Hematopoietic multipotent progenitor cell treated with erythropoietin and hydrocortisone succinate and interleukin-3 and kit ligand, for 17 days (in vitro differentiated cells): ENCODE measurements at places on chromosomes 3 and 15.
A peak's percentile ranks its signal among the peaks of the same experiment; 100 is the strongest.

DNA sequence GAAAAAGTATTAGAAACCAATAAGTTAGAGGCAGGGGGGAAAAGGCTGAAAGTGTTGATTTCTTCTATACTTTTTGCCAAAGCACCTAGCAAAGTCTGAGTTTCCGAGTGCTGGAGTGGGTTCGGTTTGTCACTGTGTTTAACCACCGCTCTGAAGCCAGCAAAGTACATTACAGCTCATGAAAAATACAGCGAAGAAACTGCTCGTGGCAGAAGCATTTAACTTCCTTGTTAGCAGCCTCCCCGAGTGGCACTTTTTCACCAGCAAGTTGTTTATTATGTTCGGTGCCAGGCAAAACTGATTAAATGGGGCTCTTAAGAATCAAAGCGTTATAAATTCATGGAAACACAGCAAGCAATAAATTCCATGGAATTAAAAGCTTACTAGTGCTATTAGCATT lies 313.6 kb downstream of the FOXP1 start:
- DNase-seq = no peak

DNA sequence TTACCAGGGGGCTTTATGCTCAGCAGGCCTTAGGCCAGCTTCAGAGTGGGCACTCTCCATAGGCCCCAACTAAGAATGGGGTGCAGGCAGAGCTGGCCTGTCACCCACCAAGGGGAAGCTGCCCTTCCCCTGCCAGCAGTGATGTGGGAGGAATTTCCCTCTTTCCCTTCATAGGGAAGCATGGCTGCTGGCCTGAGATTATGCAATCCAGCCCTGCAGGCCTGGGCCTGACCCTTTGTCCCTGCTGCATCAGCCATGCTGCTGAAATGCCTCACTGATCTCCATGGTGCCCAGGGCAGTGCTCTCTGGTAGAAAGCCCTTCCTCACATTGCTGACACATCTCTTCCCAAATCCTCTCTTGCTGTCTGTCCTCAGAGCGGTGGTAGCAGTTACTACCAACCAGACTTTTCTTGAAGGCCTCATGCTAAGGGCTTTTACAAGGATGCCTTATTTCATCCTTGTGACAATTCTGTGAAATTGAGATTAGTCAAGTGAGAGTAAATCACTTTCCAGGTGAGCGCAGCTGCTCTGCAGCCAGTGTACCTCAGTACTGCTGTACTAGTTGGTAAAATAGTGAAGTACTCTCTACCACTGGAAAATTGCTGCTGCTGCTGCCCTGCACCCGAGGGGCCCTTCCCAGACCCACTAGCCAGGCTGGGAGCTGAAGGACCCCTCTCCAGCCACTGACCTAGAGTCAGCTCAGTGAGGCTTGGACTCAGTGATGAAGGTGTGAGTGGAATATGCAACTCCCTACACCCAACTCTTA lies 33.8 kb downstream of the MRAS start:
- no peak for DNase-seq

- no peak for DNase-seq
These were observed 359.6 kb upstream of the TPRG1 start for GRCh38 chr3:188812198-188812597.

DNA sequence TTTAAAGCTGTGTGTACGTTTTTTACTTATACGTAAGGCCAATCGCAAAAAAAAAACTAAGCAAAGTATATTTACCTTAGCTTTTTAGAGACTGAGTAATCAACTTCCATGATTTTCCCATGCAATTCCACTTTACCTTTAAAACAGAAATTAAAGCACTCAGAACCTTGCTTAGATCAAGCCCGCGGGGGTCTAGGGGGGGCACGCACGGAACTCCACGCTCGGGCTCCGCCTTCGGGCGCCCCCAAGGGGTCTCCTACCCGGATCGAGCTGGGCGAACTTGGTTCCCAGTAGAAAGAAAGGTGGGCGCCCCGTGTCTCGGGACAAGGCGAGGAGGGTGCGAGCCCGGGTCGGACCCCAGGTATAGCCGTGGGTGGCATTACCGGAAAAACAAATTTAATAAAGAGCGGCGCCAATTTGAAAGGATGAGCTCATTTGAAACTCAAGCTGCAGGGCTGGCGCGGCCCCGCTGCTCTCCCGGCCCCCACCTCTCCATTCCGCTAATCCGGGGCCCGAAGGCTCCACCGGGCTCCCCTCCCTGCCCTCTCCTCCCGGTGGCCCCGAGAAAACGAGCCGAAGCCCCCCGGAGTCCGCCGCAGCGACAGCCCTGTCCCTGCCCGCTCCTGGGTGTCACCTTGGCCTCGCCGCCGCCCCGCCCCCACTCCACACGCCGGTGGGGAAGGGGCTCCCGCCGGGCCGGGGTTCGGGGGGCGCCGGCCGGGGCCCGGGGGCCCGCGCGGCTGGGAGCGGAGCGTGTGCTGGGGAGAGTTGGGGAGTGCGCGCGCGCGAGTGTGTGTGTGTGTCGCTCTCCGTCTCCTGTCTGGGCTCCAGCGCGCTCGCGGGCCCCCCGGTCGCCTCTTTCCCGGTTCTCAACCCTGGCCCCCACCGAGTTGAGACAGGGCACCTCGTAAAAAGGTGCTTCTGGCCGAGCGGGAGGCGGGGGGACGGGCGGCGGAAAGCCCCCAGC lies 1.5 kb downstream of the IGF2BP2 start:
- DNase-seq = peak; percentile 50

DNA sequence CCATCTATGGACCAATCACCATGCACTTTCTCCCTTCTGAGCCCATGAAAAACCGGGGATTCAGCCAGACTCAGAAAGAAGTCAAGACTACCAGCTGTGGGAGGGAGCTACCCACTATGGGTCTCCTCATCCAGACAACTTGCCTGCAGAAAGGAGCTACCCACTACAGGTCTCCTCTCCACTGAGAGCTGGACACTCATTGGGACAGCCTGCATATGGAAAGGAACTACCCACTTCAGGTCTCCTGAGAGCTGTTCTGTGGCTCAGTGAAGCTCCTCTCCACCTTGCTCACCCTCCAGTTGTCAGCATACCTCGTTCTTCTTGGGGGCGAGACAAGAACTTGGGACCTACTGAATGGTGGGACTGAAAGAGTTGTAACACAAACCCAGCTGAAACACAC lies 22.3 kb upstream of the ZBED2 start:
- no peak for DNase-seq

DNA sequence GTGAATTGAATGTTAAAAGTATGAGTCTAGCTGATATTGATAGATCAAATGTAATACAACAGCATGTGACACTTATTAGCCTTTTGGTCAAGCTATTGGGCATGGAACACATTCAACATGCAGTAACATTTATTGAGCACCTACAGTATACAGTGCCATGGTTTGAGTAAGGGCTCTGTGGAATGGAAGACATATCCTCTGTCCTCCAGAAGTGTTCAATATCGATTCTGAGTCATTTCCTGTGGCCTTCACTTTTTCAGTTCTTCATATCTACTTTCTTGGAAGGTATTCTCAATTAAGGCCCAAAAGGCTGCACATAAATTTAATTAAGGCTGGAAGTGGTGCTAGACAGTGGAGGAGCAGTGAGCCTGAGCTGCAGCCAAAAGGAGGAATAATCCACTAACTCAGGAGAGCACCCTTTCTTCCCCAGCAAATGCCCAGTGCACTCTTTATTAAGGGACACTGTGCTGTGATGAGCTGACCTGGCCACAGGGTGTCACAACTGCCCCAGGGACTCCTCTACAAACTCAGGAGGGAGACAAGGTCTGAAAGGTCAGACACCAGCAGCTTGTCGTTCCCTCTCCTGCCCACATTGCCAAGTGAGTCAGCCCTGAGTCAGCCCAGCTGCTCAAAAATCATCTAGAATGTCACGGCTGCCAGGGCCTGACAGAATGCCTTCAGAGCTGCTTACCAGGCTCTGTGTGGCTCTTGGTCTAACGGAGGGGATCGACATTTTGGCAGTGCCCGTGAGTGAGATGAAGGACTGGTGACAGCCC lies 544.8 kb downstream of the AGBL1 start:
- DNase-seq = no peak

DNA sequence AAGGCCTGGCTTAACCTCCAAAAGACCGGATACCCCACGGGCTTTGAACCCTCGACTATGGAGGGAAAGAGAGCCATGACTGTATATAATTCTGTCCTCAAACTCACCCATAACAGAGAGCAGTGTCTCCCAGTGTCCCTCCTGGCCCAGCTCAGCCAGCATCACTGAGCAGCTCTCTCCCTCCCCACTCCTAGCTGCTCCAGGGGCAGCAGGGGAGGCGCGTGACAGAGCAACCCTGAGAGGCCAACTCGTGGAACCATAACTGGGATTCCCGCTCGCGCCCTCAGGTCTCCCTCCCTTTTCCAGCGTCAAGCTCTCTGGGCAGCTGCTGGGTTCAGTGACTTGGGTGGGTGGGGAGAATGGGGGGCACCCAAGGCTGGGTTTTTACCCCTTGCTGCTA lies 561 bp upstream of the CPLX3 start:
- DNase-seq = no peak

GRCh38 chr3:172622916-172623700 lies 87.8 kb downstream of the NCEH1 start:
- peak; percentile 43 for DNase-seq

- no peak for DNase-seq
These were observed 52.7 kb downstream of the OTOL1 start for GRCh38 chr3:161549261-161549660.

- no peak for DNase-seq
These were observed 293.4 kb upstream of the MME start for GRCh38 chr3:154786724-154787123.

DNA sequence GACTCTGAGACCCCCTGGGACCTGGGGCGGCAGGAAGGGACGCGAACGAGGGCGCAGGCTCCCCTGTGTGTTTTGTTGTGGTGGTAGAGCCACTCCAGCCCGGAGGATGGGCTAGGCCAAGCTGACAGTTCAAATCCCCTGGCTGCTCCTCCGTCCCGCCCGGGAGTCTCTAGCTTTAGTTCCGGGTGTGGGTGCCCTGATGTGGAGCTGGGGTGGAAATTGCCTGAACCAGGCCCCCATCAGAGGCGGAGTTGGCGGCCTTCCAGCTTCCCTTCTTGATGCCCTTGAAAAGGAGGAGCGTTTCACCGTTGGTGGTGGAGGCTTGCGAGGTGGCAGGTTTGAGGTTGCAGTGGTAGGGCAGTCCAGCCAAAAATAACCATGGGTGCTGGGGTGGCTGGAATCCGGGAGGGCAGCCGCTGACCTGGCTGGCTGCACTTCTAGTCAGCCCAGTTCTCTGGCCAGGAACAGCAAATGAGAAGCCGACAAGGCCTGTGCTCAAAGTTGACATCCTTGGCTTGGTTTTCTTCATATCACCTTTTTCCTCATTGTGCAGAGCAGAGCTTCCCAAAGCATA lies 817 bp downstream of the CLK3 start:
- DNase-seq = peak; percentile 92

- no peak for DNase-seq
These were observed 54.0 kb upstream of the MYZAP start for GRCh38 chr15:57537488-57538264.

DNA sequence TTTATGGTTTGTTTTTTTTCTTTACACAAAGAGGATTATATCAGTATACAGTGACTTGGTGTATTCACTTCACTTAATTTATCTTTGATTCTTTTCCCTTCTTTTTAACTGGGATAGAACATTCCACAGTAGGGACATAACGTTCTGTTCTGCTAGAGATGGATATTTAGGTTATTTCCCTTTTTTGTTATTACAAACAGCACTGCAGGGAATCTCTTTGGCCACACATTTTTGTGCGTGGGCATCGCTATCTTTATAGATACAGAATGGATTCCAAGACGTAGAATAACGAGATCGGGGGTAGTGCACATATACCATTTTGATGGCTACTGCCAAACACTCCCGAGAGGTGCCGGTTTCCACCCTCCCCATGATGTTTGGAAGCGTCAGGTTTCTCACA lies 44.8 kb downstream of the PXYLP1 start:
- DNase-seq = no peak

GRCh38 chr15:26103002-26103404 lies 239.9 kb upstream of the ATP10A start:
- DNase-seq = no peak

DNA sequence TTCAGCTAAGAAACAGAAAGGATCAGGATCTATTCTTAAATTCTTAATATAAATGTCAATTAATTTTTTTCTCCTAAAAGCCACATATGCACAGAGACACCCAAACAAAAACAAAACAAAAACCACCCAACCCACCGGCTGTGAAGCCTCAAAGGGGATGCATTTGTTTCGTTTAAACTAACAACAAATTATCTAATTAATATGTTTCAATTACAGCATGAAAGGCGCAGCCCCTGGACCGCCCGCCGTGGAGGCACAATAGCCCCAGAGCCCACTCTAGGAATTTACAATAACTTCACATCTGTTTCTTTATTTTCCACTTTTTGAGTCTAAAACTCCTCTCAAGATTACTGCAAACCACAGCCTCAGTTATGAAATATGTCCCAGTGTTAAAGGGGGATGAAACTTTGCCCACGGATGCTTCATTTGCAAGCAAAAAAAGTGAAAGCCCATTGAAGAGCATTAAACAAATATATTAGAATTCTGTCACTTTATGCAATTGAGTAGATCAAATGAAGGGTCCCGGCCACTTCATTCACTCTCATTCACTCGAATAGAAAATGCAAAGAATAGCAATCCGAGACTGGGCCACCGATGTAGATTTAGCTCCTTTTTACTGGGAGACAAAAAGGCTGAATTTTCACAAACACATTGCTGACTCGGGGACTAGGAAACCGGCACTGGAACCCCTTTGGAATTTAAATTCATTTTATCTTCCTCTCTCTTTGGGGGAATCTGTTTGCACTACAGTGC lies 6.0 kb downstream of the FOXB1 start:
- DNase-seq = no peak

DNA sequence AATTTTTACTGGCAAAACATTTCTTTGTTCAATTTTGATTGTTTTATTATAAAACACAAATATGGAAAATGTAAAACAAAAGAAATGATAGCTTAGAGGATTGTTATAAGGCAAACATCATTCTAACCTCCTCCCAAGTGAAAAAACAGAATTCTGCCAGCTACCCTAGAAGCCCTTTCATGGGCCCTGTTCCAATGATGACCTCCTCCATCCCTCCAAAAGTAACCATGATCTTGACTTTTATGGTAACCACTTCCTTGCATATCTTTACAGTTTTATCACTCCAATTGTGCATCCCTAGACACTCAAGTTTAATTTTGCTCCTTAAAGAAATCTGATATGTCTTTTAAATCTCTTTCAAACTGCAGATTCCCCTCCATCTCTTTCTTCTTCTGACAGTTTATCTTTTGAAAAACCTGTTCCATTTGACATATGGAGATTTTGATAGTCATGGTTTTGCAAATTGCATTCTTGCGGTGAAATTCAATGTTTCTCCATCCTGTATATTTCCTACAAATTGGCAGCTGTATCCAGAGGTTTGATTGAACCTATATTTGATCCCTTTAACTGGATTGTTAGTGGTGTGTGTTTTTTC lies 27.0 kb upstream of the TNFAIP8L3 start:
- no peak for DNase-seq

- no peak for DNase-seq
These were observed 132.6 kb upstream of the LIPC start for GRCh38 chr15:58298879-58299850.

GRCh38 chr3:12727481-12727880 lies 31.6 kb downstream of the TMEM40 start:
- no peak for DNase-seq

DNA sequence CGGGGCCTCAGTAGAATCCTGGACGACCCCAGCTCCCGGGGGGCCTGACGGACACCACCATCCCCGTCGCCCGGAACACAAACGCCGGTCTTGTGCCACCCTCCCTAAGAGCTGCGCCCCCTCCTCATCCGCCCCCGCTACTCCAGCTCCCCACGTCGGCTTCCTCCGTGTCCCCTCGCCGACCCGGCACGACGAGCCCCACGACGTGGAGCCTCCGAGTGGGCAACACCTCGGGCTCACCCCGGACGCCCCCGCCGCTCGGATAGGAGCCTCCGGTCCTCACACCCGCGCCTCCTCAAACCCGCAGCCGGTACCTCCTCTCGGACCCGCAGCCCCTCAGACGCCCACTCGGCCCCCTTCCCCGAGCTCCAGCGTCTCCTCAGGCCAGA lies 525 bp downstream of the NPTN start:
- DNase-seq = no peak
